ENCODE measurements at places on chromosomes 11 and 22.

GRCh38 chr11:5204787-5205186 is 4.3 kb upstream of the OR51V1 start:
- peak; percentile 65 for DNase-seq

GRCh38 chr11:28815110-28815509 is 706.9 kb downstream of the METTL15 start:
- no peak for DNase-seq

DNA sequence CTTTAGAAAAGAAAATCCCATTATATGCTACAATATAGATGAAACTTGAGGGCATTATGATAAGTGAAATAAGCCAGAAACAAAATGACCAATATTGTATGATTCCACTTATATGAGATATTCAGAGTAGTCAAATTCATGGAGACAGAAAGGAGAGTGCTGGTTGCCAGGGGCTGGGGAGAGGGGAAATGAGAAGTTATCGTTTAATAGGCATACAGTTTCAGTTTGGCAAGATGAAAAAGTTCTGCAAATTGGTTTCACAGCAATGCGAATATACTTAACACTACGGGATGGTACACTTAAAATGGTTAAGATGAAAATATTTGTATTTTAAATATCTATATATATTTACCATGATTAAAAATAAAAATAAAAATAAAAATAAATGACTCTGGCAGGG is 31.1 kb upstream of the RDX start:
- DNase-seq, result no peak

DNA sequence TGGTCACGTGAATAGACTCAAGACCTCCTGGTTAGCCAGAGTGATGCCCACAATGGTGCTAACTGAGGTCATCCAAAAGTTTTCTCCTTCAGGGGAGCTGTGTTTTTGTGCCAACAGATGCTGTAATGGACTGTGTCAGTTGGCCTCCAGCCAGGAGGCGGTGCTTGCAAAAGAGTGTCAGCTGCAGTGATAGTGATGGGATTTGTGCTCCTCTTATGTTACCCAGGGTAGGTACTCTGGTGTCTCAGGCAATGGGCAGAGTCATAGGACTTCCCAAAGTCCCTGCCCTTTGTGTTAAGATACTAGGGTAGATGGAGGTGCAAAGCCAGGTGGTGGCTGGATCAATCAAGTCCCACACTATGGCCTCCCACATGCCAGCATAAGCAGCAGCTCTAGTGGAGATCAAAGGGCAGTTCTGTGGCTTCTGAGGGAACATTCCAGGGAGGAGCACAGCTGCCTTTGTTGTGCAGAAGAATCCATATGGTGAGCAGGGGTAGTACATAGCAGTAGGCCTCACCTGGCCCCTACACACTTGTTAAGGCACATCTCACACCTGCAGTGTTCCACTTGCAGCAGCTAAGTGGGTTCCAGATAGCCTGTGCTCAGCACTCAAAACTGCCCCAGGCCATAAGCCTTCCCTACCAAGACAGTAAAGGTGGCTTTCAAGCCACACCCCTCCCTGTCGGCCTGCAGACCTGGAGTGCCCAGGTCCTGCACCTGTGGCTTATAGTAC is 9.4 kb upstream of the FANCF start:
- DNase-seq, result peak; percentile 6

DNA sequence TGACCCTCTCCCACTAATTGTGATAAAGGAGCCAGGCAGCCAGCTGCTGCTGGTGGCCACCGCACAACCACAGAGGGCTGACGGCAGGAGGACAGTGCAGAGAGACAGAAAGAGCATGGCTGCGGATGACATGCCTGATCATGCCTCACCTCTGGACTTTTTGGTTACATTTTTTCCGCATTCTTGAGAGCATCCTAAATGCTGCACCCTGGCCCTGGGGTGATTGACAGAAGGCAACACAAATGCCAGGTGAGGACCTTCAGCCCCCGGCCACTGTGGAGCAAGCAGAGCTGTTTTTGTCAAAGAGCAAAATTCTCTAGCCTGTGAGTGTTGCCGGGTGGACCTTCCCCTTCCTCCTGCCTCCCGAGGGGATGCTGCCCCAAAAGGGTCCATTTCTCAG is 78.5 kb downstream of the RPS6KA4 start:
- no peak for DNase-seq

DNA sequence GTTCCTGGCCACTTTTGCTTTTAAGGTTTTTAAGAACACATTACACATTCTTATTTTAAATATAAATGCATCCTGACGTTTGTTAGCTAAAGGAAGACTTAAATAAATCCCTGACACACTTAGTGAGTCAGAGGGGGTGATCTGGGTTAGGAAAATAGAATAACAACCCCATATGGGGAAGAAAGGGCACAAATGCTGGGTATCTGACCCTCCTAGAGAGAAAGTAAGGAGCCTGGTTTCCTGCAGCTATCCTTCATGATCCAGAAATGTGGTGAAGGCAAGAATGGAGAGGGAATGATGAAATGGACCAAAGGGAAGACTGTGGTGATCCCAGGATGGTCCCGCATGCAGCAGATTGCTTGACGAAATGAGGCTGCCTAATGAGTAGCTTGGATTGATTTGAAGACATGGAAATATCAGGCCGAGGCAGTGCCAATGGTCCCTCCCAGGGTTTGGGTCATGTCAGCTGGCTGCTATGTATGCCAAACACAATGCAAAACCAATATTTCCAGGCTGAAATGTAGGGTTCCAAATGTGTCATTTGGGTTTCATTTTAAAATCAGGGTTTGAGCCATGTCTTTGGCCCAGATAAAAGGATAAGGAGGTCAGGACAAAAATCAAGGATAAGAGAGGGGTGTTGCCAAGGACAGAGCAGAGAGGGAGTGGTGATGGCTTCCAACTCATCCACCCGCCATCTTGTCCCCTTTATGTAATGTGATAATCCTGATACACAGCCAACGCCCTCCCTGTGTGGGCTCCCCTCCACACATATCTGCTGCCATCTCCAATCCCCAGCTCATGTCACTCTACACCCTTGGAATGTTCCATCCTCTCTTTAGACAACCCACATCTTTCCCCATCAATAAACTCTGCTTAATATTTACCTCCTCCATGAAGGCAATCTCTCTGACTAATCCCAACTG is 135.1 kb upstream of the PITPNB start:
- DNase-seq, result peak; percentile 63
